Mesenchymal stem cell (in vitro differentiated cells and primary cell): ENCODE measurements at places on chromosomes 5 and 9.

GRCh38 chr5:129379406-129379805, 80.7 kb upstream of the ADAMTS19 start:
- DNase-seq, result no peak

DNA sequence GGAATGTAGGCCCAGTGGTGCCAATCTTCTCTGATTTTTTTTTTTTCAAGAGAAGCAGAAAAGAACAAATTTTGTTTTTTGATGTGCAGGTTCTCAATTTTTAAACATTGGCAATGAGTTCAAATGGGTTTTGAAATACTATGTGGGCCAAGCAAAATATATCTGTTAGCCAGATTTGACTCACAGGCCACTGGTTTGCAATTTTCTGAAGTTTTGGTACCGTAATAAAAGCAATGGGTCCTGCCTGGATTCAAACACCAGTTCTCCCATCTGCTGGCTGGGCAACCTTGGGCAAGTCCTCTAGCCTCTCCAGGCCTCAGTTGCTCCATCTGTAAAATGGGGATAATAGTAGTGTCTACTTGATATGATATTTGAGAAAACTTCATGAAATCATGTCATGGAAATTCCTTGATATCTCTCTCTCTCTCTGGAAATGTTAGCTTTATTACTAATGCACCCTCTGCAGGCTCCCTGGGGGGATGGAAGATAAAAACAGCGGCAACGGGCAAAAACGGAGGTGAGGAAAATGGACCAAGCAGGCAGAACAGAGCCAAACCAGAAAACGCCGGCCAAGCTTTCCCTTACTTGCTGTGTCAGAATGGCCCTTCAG, 63.4 kb downstream of the SMIM23 start:
- no peak for DNase-seq

DNA sequence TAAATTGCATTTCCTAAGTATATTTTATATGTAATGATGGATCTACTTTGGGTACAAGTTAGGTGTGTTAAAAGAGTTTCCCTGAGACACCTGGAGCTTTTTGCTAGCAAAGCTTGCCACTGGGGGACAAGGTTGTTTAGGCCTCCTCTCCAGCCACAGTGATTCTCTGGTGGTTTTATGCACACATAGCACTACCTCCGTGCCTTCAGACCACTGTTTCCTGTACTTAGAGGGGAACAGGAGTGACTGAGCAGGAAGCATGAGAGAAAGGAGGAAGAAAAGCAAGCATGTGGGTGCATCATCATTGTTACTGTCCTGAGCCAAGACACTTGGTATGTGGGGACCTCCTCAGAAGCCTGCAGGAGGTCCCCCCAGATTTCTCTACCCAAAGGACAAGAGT, 272.1 kb downstream of the RASEF start:
- no peak for DNase-seq

GRCh38 chr9:33300546-33300945, 10.2 kb downstream of the NFX1 start:
- no peak for DNase-seq

GRCh38 chr5:1763548-1763911, 36.1 kb downstream of the MRPL36 start:
- peak; percentile 64 for DNase-seq

DNA sequence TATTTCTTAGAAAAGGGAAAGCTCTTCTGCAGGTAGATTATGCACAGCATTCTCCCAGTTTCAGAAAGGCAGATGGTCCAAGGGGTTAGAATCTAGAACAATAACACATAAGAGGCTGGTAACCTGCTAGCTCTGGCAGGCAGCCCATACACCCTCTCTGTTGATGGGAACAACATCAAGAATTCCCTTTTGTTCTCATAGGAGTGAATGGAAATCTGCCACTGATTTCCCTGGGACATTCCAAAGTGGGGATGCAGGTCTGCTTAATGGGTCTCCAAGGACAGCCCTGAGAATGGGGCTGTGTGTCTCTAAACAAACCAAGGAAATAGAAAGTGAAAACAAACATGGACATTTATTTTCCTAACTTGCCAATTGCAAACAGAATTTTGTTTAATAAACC, 456.8 kb downstream of the EBF1 start:
- no peak for DNase-seq

DNA sequence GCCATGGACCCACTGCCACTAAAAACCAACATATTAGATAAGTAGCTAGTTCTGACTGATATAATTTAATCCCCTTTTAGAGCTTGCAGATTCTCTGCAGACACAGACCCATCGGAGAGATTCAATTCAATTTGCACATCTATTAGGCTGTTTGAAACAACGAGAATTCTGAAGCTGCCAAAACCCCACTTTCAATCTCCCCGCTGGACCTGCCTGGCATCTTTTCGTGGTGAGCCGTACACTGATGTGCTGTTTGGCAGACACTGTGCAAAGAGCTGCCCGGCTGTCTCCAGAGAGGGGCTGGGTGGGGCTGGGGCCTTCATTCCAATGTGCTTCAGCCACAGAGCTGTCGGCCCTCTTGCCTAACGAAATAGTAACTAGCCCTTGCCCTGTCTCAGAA, 42.1 kb upstream of the FAM240B start:
- no peak for DNase-seq

- DNase-seq, result no peak
Observed at GRCh38 chr5:126450346-126450745, 27.1 kb downstream of the GRAMD2B start.

GRCh38 chr9:109086221-109086620, 33.5 kb downstream of the TMEM245 start:
- DNase-seq, result peak; percentile 58

DNA sequence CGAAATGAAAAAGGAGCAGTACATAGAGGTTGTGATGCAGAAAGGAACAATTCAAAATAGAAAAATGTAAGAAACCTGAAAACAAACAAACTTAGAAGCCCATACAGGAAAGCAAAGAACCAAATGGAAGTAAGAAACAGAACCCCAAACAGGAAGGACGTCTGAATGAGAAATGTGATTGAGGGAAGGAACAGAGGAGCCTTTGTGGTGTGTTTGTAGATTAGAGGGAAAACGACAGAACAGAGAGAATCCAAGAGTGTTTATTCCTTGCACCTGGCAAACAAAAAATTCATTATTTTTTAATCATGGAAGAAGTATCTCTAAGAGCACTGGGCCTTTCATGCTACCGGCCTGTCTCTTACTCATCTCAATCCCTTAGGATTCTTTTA, 67.8 kb upstream of the ZSWIM6 start:
- no peak for DNase-seq

DNA sequence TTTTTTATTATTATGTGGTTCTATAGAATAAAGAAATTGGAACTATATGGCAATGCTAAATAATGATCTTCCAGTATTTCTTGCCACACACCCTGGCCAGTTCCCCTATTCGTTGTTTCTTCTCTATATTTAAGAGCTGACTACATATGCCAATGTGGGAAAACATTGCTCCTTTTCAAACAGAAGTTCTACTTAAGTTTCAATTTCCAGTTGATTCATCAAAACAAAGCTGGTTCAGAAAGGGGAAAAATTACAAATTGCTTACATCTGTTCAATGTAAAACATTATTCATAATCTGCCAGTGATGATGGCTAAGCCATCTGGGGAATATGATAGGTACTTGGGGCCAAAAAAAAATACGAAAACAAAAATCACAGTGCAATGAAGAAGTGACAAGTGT, 76.9 kb downstream of the ST8SIA4 start:
- DNase-seq, result no peak

- DNase-seq, result no peak
Observed at GRCh38 chr5:86360801-86361200, 256.9 kb upstream of the COX7C start.

GRCh38 chr5:10145923-10146401, 103.7 kb downstream of the ATPSCKMT start:
- peak; percentile 50 for DNase-seq

GRCh38 chr9:89805571-89806292, 200.9 kb downstream of the GADD45G start:
- DNase-seq, result peak; percentile 9

- no peak for DNase-seq
Observed at GRCh38 chr5:152606776-152607364, 201.8 kb upstream of the NMUR2 start.

DNA sequence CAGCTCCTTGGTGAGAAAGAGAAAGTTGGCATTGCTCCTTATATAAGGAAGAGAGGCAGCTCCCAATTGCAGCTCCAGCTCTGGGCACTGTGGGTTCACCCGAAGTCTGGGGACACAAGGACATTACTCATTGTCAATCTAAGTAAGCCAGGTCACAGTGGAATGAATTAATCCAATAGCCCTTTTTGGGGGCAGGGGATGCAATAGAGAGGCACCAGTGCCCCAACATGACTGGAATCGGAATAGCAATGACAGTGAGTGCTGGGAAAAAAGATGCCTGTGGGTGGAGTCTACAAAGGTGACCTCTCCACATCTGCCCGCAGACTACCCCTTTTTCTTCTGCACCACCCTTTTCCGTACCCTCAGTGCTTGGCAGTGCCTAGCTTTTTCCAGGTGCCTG, 11.1 kb upstream of the NEUROG1 start:
- DNase-seq, result no peak

DNA sequence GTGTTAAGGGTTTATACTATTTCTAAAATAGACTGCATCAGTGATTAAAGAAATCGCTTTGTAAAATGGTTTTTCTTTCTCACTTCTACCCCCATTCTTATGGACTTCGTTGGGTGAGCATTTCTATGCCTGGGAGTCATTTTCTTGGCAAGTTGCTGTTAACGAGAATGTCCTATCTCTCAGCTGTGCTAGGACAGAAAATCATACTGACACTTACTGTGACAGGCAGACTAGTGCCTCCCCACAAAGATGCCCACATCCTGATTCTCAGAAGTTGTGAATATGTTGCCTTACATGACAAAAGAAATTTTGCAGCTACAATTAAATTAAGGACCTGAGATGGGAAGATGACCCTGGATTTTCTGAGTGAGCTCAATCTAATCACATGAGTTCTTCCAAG, 65.1 kb upstream of the NMUR2 start:
- DNase-seq, result no peak

DNA sequence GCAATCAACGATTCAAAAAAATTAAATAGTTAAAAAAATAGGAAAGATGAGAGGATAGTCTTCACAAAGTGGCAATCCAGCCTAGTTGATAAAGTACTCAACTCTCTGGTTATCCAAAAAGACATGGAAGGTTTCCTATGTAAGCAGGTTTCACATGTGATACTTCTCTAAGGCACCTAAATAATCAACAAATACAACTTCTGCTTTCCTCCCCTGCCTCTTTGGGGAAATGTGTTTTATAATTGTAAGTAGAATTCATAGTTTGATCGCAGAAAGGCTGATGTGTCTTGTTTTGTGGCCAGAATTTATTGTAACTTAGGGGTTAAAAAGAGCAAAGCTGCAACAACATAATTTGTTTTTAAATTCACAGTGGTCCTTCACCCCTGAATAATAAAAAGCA, 855.5 kb upstream of the DMAC1 start:
- no peak for DNase-seq

- DNase-seq, result no peak
Observed at GRCh38 chr9:114275246-114276004, 47.5 kb upstream of the ORM1 start.

GRCh38 chr9:124399323-124399967, 15.8 kb downstream of the PSMB7 start:
- peak; percentile 52 for DNase-seq

- no peak for DNase-seq
Observed at GRCh38 chr9:20363233-20363632, 259.1 kb downstream of the MLLT3 start.

GRCh38 chr5:150065346-150065745, 21.0 kb downstream of the CSF1R start:
- DNase-seq, result peak; percentile 68

DNA sequence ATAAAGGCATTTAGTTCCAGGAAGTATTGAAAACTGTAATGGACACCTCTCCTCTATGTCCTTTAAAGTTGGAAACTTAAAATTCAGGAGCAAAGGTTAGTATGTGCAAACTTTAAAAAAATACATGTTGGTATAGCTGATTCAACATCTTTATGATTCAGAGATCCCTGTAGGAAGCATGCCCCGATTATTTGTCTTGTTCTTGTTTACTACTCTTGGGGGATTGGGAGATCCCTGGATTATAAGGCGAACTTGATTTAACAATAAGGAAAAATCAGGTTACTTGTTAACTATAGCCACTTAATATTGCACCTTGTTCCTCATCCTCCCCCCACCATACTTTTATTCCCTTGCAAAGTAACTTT, 1.7 kb downstream of the F2RL1 start:
- no peak for DNase-seq

- DNase-seq, result no peak
Observed at GRCh38 chr9:91966503-91966902, 16.5 kb upstream of the ROR2 start.

DNA sequence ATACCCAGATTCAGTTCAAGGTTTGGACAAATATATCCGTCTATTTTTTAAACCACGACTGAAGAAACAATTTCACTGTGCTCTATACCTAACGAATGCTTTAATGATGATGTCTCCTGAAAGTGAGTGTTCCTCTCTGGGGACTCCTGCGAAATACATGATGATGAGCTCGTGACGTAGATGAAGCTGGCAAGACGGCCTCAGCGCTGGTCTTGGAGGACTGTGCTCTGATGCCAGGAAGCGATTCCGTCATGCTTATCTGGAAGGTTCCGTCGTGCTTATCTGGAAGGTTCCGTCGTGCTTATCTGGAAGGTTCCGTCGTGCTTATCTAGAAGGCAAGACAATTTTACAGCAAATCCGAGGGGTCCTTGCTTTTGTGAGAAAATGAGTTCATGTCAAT, 250.8 kb upstream of the IRX2 start:
- DNase-seq, result no peak

DNA sequence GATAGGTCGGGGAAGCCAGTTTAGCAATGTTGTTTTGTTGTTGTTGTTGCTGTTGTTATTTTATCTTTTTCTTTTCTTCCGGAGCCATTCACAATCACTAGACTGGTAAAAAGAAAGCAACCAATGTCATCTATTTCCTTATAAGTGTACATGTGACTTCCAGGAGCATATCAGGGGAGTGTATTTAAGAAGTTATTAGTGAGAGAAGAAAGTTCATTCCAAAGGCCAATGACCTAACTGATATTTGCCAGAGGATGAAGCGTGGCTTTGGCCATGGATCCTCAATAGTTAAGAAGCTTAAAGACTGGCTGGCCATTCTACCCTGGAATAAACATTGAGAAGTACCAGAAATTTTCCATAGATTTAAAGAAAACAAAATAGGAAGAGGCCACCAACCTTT, 341.4 kb upstream of the RFX3 start:
- DNase-seq, result no peak

DNA sequence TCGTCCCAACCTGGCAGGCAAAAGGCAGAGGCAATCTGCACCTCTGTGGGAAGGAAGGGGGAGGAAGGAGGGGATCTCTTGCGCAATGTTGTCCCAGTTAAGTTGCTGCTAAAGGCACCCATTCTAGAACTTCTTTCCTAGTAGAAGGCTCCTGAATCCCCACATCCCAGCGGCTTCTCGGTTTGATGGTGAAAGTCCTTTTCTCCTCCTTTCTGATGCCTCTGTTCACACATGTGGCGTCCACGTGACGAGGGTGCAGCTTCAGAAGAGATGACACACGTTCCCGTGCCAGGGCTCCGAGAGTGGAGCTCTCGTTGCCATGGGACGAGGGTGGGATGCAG, 96.9 kb upstream of the FCN2 start:
- DNase-seq, result no peak
